Activated T-cell treated with anti-CD3 and anti-CD28 coated beads, Interleukin-2, amount 50 U/mL, for 24 hours (primary cell): ENCODE measurements at places on chromosomes 2 and 18.
A peak's percentile ranks its signal among the peaks of the same experiment; 100 is the strongest.

GRCh38 chr2:51027442-51027841 lies 4.5 kb downstream of the NRXN1 start:
- H3K27ac ChIP-seq = no peak overlapping the region
- no peaks in the 10 kb centered on the region for H3K36me3 ChIP-seq
- no peak for DNase-seq
- H3K4me1 ChIP-seq = no peaks in the 10 kb centered on the region
- peaks cover 5% of the 10 kb centered on the region for H3K27me3 ChIP-seq
- H3K4me3 ChIP-seq = no peak overlapping the region

- peak; percentile 37 for DNase-seq
- no peak overlapping the region for H3K4me3 ChIP-seq
- peaks cover 28% of the 10 kb centered on the region for H3K4me1 ChIP-seq
- no peak overlapping the region for H3K27ac ChIP-seq
- H3K27me3 ChIP-seq = peaks cover 19% of the 10 kb centered on the region
Observed at GRCh38 chr2:202171241-202171825, 67.1 kb downstream of the SUMO1 start.

DNA sequence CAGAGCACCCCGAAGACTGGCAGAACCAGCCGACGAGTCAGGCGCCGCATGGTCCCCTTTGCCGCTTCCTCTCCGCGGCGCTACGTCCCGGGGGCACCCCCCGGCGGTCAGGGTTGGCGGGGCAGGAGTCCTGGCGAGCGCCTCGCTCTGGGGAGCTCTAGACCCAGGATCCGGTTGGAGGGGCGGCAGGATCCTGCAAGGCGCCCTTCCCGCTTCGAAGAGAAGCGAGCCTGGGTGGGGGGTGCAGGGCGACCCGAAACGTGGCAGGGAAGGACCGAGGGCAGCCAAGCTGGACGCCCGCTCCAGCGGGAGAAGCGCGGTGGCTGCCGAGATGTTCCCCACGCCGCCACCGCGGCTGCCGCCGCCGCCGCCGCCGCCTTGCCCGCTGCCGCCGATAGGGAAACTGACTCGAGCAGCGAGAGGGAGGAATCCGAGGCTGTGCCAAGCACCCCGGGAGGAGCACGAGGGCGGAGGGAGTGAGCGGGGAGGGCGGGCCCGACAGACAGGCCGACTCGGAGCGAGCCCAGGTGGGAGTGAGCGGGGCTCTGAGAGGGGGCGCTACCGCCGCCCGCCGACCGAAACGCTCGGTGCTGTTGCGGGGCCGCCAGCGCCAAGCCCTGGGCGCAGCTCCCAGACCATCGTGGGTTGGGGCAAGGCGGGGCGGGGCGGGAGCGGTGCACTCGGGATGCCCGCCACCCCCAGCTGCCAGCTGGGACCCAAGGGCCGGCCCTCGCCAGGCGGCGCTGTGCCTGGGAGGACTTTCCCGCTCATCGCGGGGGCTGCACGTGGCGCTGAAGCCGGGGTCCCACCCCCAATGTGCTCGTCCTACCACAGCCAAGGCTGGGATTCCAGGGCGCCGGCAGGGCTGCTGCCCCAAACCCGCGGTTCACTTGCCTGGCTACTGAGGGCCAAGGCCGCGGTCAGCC lies at the start of gene GALNT14:
GALNT14 (minus strand) TSS at position 404 of the 926 bp plus-strand sequence; CDS start at position 50, 354 bp downstream.
- H3K27ac ChIP-seq = no peak within 1 kb of the TSS
- DNase-seq = peak; percentile 70
- no peaks in the 10 kb centered on the region for H3K36me3 ChIP-seq
- peak within 1 kb of the TSS; percentile 73 for H3K4me3 ChIP-seq

DNA sequence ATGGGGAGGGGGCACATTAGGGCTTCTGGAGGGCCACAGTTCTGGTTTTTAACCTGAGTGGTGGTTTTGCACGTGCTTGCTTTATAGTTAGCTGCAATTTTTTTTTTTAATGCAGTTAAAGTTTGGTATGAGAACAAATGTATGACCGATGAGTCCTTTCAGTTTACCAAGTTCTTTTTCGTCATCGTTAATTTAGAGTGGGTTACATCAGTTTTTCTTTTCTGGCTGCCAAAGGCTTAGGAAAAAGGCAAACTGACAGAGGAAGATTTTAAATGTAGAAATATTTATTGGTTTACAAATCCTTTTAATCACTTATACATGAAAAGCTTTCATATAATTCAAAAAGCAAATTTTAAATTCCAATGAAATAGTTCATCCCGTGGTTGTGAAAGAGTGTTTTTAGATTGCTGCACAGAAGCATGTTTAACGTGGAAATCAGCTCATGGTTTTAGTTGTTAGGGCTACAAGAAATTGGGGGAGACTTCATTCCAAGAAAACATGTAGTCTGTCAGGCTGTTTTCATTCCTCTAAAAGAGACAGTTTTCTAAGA lies 82.9 kb downstream of the MSH2 start:
- no peak overlapping the region for H3K4me3 ChIP-seq
- H3K27me3 ChIP-seq = no peaks in the 10 kb centered on the region
- no peak for DNase-seq
- H3K36me3 ChIP-seq = peaks cover 58% of the 10 kb centered on the region

DNA sequence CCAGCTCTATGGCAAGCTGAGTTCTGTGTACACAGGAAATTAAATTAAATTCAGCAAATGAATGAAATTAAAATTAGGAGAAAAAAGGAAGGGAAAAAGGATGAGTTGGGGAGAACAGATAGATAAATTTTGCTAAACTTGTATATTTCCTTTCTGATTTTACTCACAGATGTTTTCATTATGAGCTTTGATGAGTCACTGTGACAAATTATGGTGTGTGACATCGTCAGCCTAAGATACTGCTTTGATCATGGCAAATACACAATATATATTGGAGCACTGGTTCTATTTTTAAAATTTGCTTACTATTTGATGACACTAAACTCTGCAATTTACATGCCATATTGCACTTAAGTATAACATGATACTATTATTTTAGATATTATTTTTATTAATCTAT lies 464.6 kb upstream of the SPHKAP start:
- no peak overlapping the region for H3K4me3 ChIP-seq
- H3K27ac ChIP-seq = no peak overlapping the region
- no peaks in the 10 kb centered on the region for H3K36me3 ChIP-seq
- H3K4me1 ChIP-seq = no peaks in the 10 kb centered on the region
- no peak for DNase-seq
- H3K27me3 ChIP-seq = no peaks in the 10 kb centered on the region

- H3K4me1 ChIP-seq = no peaks in the 10 kb centered on the region
- H3K4me3 ChIP-seq = no peak overlapping the region
- no peak overlapping the region for H3K27ac ChIP-seq
- no peaks in the 10 kb centered on the region for H3K36me3 ChIP-seq
Observed at GRCh38 chr2:18903750-18904149, 314.4 kb upstream of the NT5C1B start.

- H3K36me3 ChIP-seq = no peaks in the 10 kb centered on the region
- H3K27ac ChIP-seq = no peak overlapping the region
- no peaks in the 10 kb centered on the region for H3K4me1 ChIP-seq
- no peak overlapping the region for H3K4me3 ChIP-seq
- DNase-seq = no peak
- no peaks in the 10 kb centered on the region for H3K27me3 ChIP-seq
Observed at GRCh38 chr2:185990861-185991525, 252.4 kb downstream of the FSIP2 start.

- no peaks in the 10 kb centered on the region for H3K27me3 ChIP-seq
- no peak overlapping the region for H3K27ac ChIP-seq
- no peaks in the 10 kb centered on the region for H3K36me3 ChIP-seq
- no peaks in the 10 kb centered on the region for H3K4me1 ChIP-seq
- no peak overlapping the region for H3K4me3 ChIP-seq
Observed at GRCh38 chr2:208529796-208530195, 123.2 kb downstream of the PTH2R start.

GRCh38 chr2:101967826-101968513 lies 23.8 kb upstream of the IL1R2 start:
- peaks cover 5% of the 10 kb centered on the region for H3K4me1 ChIP-seq
- DNase-seq = no peak
- no peaks in the 10 kb centered on the region for H3K27me3 ChIP-seq

GRCh38 chr2:222572751-222573174 lies 83.1 kb downstream of the FARSB start:
- peak overlapping the region; percentile 80 for H3K27ac ChIP-seq
- no peaks in the 10 kb centered on the region for H3K27me3 ChIP-seq
- DNase-seq = no peak
- peaks cover 94% of the 10 kb centered on the region for H3K36me3 ChIP-seq
- H3K4me1 ChIP-seq = peaks cover 8% of the 10 kb centered on the region

DNA sequence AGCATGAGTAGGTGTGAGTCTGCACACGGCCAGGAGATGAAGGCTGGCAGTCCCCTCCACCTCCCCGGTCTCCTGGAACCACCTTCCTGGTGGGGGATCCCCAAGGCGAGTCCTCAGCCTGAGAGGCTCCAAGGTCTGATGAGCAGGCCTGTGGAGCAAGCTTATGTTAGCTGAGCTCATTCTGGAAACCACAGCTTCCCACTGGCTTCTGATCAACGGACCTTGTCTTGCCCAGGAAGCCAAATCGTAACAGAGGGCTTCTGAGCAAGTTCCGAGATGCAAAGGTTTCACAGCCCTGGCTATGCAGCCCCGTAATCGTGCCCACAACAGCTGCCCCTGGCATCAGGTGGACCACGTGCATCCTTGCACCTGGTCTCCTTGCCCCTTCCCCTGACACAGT lies 28.8 kb upstream of the GPR55 start:
- peaks cover 46% of the 10 kb centered on the region for H3K27me3 ChIP-seq
- no peak overlapping the region for H3K27ac ChIP-seq
- no peak for DNase-seq
- H3K4me3 ChIP-seq = no peak overlapping the region

DNA sequence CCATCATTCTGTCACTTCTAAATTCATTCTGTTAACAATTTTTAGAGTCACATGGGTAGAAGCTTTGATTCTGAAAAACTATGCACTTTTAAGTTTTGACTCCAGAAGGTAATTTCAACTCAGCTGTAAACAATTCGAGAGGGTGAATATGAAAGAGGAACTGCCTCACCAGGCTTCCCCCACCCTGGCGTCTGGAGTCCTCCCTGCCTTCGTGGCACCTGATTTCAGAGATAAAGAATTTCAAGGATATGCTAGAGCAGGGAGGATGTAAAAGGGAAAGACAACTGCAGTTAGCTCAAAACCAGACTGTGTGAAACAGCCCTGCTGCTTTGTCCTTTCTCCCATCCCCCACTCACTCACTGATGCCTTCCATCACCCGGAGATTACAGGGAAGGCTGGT lies 40.7 kb downstream of the ONECUT2 start:
- H3K4me3 ChIP-seq = no peak overlapping the region
- peaks cover 17% of the 10 kb centered on the region for H3K27me3 ChIP-seq
- no peak overlapping the region for H3K27ac ChIP-seq

DNA sequence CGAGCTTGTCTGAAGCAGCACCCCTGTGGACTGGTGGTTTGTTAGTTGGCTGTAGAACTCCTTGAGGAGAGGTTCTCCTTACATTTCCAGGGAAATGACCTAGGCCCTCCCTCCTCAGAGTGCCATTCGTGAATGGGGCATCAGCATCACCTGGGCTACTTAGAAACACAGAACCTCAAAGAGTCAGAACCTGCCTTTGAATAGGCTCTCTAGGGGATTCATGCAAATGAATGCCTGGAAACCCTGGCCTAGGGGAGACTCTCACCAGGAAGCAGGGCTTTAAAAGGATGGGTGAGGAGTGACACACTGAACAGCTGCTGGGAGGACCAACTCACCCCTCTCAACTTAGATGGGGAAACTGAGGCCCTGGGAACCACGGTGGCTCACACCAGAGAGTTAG lies 2.1 kb upstream of the MOCOS start:
- H3K27me3 ChIP-seq = peaks cover 35% of the 10 kb centered on the region
- peaks cover 15% of the 10 kb centered on the region for H3K4me1 ChIP-seq
- H3K4me3 ChIP-seq = no peak overlapping the region
- no peaks in the 10 kb centered on the region for H3K36me3 ChIP-seq

DNA sequence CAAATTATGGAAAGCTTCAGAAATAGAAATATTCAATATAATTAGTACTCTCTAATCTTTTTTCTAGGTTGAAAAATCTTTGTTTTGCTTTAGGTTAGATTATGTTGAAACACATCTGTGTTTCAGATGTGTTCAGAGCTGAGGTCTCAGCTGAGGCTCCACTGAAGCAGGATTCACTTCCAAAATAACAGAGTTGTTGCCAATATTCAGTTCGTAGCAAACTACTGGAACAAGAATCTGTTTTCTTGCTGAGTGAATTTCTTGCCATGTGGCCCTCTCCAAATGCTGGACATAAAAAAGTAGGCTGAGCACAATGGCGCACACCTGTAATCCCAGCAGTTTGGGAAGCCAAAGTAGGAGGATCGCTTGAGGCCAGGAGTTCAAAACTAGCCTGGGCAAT lies 8.7 kb downstream of the PHOSPHO2 start:
- H3K4me1 ChIP-seq = peaks cover 1% of the 10 kb centered on the region
- H3K27me3 ChIP-seq = no peaks in the 10 kb centered on the region
- peaks cover 33% of the 10 kb centered on the region for H3K36me3 ChIP-seq
- H3K27ac ChIP-seq = no peak overlapping the region
- no peak for DNase-seq
- no peak overlapping the region for H3K4me3 ChIP-seq

DNA sequence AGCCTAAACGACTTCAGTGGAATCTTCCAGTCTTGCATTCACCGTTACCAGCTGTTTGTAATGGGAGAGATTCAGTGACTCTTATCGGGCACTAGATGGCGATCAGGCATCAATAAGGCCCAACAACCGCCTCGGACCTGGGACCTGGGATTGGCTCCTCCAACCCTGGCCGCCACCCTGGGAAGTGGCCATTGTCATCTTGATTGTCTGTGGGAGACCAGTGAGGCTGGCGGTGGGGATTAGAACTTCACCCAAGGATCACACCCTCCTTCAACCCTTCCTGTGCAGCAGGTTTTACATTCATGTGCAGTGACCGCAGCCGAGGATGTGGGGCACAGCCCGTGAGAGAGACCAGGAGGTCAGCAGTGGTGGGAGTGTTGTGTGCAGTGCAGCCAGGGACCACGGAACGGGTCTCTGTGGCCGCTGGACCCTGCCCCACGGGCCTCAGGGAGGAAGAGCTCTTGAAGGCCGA lies 85.3 kb downstream of the SPP2 start:
- H3K36me3 ChIP-seq = no peaks in the 10 kb centered on the region
- peaks cover 26% of the 10 kb centered on the region for H3K4me1 ChIP-seq
- DNase-seq = peak; percentile 65
- no peak overlapping the region for H3K27ac ChIP-seq
- H3K27me3 ChIP-seq = no peaks in the 10 kb centered on the region

- H3K36me3 ChIP-seq = no peaks in the 10 kb centered on the region
- DNase-seq = no peak
- no peaks in the 10 kb centered on the region for H3K4me1 ChIP-seq
- no peak overlapping the region for H3K27ac ChIP-seq
Observed at GRCh38 chr2:164593959-164594358, 27.3 kb downstream of the GRB14 start.
